ENCODE measurements at places on chromosomes 7 and 10.

GRCh38 chr7:133050200-133050995, 31.5 kb downstream of the CHCHD3 start:
- no peak for DNase-seq

DNA sequence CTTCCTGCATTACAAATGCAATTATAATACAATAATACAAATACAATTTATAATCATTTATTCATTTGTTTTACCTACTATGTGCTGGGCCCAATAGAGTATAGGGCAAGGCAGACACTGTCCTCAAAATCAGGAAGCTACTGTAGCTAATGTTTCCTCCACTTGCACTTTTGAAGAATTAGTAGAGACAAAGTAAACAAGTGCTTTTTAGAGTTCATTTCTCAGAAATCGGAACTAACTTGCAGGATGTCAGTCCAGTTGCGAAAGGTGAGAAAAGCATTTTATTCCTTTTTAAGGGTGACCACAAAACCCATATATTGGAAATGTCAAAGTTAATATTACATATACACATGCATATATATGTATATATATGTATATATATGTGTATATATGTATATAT, 14.2 kb downstream of the ADRB1 start:
- DNase-seq: no peak

GRCh38 chr10:51086710-51087109, 12.4 kb downstream of the PRKG1 start:
- no peak for DNase-seq

DNA sequence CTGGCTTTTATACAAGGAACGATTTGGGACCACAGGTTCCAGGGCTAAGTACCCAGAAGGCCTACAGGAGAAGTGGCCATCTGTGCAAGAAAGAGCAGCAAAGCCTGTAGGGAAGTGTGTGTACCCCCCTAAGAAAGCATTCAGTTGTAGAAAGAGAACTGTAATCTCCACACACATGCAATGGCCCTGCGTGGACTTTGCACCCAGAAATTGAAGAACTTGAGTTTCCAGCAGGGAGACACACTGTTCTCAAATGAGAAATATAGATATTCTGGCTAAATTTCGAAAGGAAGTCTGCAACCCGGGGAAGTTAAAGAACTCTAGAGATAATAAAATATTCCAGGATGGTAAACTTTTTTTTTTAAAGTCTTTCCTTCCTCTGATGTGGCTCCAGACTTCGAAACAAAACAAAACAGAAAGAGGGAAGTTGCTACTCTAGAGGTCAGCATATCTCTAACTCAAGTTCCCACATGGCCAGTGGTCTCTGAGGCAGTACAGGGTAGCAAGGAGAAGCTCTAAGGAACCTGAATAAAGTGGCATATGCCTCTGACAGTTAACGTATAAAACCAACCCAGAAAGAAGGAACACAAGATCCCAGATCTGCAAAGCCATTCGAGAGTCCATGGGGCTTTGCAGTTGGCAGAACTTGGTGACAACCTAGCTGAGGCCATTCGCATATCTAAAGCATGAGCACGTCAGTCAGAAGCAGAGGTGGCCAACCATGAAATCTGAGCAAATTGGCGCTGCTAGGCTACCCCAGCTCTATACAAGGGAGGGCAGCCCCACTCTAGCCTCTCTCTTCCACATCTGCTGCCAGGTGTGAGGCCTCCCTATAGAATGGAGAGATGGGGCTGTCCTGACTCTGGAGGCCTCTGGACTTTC, 56.6 kb downstream of the ELMO1 start:
- no peak for DNase-seq

DNA sequence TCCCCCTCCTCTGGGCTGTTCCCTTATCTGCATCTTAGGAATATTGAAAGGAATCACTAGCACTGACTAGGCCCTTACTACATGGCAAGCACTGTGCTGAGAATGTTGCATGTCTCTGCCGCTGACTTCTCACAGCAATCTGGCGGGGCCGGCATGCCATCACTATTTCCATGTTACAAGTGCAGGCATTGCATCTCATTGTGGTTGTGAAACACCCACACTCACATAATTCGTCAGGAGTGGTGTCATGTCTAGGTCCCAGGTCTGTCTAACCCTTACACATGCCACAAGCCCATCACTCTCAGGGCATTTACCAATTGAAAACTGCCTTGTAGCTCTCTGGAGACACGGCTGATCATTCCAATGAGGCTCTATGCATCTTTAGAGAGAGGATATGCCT, 8.5 kb upstream of the IL2RA start:
- no peak for DNase-seq

DNA sequence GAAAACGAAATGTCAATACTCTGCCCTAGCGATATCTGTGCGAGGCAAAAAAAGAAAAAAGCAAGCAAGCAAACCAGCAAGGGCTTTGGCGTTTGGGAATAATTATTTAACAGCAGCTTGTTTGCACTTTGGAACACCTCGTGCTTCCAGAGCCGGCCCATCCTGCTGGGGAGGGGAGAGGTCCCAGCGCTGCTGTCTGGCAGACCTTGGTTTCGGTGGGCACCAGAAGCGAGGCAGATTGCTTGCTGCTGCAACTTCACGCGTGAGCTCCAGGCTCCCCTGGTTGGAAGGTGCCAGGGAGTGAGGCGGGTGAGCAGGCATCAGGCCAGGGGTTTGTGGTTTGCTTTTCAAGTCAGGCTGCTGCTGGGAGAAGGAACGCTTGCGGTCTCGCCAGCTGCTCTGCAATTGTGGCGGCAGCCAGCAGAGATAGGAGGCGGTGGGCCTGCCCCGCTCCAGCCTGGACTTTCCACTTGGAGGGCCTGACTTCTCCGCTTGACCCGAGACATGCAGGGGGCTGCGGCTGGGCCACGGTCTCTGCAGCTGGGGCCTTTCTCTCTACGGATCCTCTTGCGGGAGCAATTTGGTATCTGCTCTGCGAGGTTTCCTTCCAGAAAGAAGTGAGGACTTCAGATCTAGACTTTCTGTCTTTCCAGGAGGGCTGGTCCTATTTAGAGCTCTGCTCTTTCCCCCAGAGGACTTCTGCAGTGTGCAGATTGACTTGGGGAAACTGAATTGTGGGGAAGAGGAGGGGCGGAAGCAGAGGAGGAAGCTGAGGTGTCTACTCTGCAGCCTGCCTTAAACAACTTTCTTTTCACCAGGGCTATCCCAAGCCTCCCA, 131.4 kb downstream of the PRPF18 start:
- DNase-seq: peak; percentile 93

DNA sequence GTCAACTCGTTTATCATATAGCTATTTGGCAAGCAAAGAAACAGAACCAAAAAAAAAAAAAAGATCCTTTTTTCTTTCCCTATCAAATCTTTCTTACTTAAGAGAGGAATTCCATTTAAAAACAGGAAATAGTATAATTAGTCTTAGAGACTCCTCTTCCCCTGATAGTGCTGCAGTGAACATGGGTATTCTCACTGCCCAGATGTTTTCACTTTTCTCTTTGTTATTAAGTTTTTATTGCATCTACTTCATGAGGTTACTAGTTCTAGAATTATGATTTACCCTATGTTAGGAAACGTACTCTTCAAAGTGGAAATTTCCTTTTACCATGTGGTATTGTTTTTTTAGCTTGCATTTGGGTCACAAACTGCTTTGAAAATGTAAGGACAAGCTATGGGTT, 8.5 kb downstream of the CASP2 start:
- no peak for DNase-seq

GRCh38 chr10:29840516-29841276, 205.9 kb upstream of the SVIL start:
- no peak for DNase-seq

DNA sequence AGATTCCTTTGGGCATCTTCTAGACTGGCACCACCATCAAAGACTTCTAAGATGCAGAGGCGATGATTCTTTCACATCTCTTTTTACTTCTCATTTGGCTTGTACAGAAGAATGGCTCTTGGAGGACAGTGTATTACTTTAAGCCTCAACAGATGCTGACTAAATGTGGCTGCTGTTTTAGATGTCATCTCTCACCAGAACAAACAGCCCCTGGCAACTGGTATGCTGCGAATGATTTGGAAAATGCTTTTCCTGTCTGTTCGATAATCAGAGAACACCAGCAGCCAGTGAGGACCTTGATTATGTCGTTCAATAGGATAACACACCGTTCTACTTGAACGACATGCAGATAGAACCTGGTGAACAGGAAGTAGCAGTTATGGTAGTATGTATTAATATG, 131.8 kb downstream of the RNF216 start:
- DNase-seq: no peak

GRCh38 chr10:114822444-114823076, 980 bp downstream of the FHIP2A start:
- peak; percentile 63 for DNase-seq

DNA sequence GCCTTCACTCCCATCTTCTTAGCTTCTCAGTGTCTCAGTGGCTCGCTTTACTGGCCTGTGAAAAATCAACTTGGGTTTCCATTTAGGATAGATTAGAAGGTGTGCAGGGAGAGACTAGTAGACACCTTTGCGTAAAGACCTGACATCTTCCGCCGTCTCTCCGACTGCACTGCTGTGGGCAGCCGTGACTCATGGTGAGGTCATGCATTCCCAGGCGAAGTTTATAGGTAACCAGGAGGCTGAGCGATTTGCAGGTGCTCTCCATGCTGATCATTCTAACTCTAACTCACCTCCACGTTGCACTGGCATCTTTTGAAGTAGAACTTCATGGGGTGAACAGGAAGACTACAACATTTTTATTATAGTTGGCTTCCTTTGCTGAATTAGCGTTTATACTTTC, 68.0 kb upstream of the ZNF438 start:
- no peak for DNase-seq

- DNase-seq: no peak
These were observed 1.0 kb downstream of the CYP51A1 start for GRCh38 chr7:92133133-92133736.

DNA sequence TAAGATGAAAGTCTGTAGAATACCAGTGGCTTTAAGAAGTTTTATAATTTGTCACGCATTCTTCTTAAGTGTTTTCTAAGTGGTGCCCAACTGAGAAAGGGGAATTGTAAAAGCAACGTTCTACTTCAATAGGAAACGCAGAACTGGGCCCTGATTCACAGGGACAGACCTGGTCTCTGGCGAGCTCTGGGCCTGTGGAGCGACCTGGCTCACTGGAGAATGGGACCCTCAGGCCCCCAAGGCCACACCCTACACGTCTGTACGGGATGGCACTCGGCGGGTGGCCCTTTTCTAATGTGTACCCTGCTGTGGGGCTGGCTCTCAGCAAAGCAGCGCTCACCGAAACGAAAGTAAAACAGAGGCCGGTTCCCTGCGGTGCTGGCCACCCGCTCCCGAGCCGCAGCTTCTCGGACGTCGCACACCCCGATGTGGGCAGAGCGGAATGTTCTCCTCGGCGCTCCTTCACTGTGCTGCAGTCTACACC, 205.0 kb downstream of the DIP2C start:
- DNase-seq: peak; percentile 67

DNA sequence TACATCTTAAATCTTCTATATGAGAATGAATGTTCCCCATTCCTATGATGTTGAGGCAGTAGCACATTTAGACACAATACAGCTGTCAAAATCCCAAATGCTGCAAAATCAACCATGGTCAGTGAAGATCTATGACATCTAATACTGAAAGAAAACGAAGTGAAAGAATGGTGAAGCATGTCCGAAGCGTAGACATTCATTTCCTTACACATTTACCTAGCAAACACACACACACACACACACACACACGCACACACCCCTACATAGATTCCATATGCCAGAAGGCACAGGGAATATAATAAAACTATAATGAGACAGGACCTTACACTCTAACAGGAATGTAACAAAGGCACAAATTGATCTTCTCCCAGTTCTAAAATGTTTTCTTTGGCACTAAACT, 32.5 kb downstream of the CCDC6 start:
- DNase-seq: no peak

DNA sequence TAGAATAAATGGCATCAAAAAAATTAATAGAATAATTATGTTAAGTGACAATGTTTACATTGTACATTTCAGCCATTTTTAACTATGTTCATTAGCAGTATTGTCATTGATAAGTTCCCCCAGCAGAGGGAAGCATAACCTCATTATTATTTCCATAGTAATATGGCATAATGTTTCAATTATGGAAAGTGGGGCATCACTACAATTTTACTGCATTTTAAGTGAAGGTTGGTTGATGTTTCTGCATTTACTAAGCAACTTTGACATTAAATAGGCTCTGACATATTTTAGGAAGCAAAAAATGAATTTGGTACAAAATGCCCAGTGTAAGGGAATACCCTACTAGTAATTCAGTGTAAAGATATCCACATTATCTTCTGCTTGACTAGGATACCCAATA, 218.3 kb downstream of the SEMA3A start:
- no peak for DNase-seq

GRCh38 chr7:151699147-151699927, 177.6 kb downstream of the PRKAG2 start:
- no peak for DNase-seq

- no peak for DNase-seq
These were observed 9.4 kb upstream of the TAS2R16 start for GRCh38 chr7:123004931-123005330.

GRCh38 chr7:29209745-29210144, 15.2 kb downstream of the CHN2 start:
- no peak for DNase-seq

- no peak for DNase-seq
These were observed 38.7 kb upstream of the KIAA1217 start for GRCh38 chr10:24170199-24170598.

GRCh38 chr7:41792120-41792519, 89.2 kb upstream of the INHBA start:
- DNase-seq: no peak

- no peak for DNase-seq
These were observed 19.0 kb downstream of the NAPEPLD start for GRCh38 chr7:103129702-103130549.

DNA sequence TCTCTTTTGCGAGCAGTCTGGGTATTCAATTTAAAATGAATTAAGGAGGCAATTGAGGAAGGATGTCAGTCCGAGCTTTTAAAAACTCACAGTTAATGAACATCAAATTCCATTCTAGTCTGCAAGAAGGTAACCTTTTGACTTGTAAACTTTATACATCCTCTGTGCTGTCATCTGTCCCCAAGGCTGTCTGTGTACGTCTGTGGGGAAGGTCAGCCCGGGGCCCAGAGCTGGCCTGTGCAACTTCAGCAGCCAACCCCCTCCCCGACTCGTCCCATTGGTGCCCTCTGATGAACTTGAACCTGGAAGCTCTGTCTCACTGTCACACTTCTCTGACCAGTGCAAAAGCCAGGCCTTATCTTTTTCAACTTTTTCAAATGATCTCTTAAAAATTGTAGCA, 80.3 kb downstream of the CCDC3 start:
- peak; percentile 16 for DNase-seq
